SK-N-SH (cell line): ENCODE measurements at places on chromosomes 7 and 10. TPM values are rescaled to one million over a fixed set of nuclear protein-coding genes. Genes with fewer than 3 reads are reported as not detected.

GRCh38 chr10:14953424-14954000 is 384 bp downstream of the DCLRE1C start:
- DNase-seq, result peak; percentile 76

Gene HOXA7
- not detected in 2 replicates for polyA plus RNA-seq

DNA sequence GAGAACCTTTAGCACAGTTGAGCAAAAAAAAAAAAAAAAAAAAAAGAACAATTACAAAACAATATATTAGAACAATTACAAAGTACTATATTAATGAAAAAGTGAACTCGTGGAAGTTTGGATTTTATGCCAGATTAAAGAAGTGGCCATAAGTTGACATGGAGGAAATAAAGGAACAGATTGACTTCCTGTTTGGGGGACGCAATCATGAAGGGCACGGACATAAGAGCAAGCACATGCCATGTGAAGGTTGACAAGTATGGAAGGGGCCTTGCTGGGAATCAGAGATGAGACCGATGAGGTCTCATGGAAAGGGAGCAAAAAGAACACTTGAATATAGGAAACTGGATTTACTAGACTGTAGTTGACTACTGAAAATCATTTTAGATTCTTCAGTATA is 61.7 kb downstream of the ICA1 start:
- DNase-seq, result no peak

- DNase-seq, result peak; percentile 95
Observed at GRCh38 chr10:49679480-49679893, at the start of gene C10orf53. Gene C10orf53 (plus strand): TSS chr10:49679651. CDS start chr10:49679698, 47 bp downstream.

DNA sequence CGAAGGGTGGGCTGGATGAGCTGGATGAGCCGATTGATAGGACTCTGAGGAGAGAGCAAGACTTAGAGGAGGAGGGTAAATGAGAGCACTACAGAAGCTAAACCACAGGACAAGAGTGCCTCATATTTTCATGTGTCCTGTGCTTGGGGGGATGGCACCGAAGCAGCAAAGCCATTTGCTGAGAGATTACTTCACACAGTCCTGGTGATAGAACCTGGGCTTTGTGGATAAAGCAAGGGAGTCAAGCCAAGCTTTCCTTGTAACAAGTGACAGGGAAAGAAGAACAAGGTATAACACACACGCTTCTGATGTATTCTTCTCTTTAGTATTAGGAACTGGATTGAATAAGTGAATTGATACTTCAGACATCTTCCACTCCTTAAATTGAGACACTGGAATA is 253.7 kb downstream of the ANKRD7 start:
- DNase-seq, result no peak

GRCh38 chr7:77698042-77698625 is 1.9 kb downstream of the RSBN1L start:
- no peak for DNase-seq

DNA sequence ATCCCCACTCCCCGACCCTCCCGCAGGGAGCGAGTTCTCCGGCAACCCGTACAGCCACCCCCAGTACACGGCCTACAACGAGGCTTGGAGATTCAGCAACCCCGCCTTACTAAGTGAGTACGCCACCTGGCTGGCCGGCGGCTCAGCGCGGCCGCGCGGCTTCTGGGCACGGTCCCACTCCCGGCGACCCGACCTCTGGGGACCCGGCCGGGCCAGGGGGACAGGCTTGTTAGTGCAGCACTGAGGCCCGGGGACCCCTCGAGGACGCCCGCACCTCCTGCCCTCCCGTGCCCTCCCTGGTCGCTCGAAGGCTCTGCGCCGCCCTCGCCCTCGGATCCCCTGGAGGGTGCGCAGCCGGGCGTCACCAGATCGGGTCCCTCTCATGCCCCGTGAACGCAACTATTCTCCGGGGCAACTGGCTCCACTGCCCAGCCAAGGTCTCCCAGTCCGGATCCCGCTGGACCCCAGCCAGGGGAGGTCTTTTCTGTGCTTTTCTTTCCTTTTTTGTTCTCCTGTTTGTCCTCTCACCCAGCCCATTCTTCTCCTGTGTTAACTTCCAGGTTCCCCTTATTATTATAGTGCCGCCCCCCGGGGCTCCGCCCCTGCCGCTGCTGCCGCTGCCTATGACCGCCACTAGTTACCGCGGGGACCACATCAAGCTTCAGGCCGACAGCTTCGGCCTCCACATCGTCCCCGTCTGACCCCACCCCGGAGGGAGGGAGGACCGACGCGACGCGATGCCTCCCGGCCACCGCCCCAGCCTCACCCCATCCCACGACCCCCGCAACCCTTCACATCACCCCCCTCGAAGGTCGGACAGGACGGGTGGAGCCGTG is 81.8 kb downstream of the PAX2 start:
- peak; percentile 80 for DNase-seq

Gene TMEM213
- not detected in 2 replicates for polyA plus RNA-seq

Gene SAP25
- polyA plus RNA-seq, result 1.0 and 1.2 TPM in 2 replicates

Gene SUN3
- polyA plus RNA-seq, result 0.12 TPM in 1 of 2 replicates, not detected in the other

- DNase-seq, result no peak
Observed at GRCh38 chr7:107718456-107719193, 25.3 kb upstream of the CBLL1 start.

DNA sequence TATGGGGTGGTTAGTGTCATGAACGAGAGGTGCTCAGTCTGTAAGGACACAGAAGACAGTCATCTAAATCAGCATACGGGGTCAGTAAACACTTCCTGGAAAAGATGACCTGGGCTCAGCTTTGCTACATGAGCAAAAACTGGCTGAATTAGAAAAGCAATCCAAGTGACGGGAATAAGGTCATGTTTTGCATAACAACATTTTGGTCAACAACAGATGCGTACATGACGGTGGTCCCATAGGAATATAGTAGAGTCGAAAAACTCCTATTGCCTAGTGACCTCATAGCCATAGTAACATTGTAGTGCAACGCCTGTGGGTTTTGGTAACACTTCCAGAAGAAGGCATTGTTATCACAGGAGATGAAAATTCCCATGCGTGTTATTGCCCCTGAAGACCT is 92.9 kb downstream of the CTNNA3 start:
- no peak for DNase-seq

GRCh38 chr7:125430013-125430412 is 500.4 kb upstream of the POT1 start:
- no peak for DNase-seq

GRCh38 chr10:126646110-126646509 is 24.4 kb downstream of the C10orf90 start:
- DNase-seq, result no peak

- no peak for DNase-seq
Observed at GRCh38 chr7:70669854-70670253, 462.1 kb upstream of the GALNT17 start.

GRCh38 chr10:113846036-113846435 is 7.8 kb downstream of the DCLRE1A start:
- no peak for DNase-seq

DNA sequence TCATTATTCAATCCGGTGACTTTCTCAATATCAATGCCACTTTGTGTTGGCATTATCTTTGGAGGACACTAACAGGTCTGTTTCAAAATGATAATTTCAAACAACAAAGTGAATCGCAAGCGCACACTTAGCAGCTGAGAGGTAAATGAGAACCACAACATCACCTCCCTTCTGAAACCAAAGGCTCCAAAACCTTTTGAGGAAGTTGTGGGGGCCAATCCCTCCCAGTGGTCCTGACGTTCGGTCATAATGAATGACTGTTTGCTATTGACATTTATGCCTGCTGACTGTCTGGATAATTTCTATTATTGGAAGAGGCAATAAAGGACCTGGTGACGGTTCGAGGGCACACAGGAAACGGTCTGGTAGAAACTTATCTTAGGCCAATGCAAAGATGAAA is 1.8 kb downstream of the ADARB2 start:
- DNase-seq, result no peak

- no peak for DNase-seq
Observed at GRCh38 chr7:20438694-20439376, 108.1 kb downstream of the ITGB8 start.

Gene SLC25A40
- 5.5 and 8.5 TPM in 2 replicates for polyA plus RNA-seq

GRCh38 chr7:128100225-128100948 is 69.2 kb upstream of the LRRC4 start:
- DNase-seq, result no peak

GRCh38 chr7:94907811-94908322 is 473 bp downstream of the PPP1R9A start:
- peak; percentile 82 for DNase-seq

- no peak for DNase-seq
Observed at GRCh38 chr10:23558361-23558799, 119.5 kb downstream of the OTUD1 start.

Gene CNNM1
- polyA plus RNA-seq, result 0.12 and 0.16 TPM in 2 replicates

Gene WDR11
- polyA plus RNA-seq, result 35.1 and 54.2 TPM in 2 replicates

DNA sequence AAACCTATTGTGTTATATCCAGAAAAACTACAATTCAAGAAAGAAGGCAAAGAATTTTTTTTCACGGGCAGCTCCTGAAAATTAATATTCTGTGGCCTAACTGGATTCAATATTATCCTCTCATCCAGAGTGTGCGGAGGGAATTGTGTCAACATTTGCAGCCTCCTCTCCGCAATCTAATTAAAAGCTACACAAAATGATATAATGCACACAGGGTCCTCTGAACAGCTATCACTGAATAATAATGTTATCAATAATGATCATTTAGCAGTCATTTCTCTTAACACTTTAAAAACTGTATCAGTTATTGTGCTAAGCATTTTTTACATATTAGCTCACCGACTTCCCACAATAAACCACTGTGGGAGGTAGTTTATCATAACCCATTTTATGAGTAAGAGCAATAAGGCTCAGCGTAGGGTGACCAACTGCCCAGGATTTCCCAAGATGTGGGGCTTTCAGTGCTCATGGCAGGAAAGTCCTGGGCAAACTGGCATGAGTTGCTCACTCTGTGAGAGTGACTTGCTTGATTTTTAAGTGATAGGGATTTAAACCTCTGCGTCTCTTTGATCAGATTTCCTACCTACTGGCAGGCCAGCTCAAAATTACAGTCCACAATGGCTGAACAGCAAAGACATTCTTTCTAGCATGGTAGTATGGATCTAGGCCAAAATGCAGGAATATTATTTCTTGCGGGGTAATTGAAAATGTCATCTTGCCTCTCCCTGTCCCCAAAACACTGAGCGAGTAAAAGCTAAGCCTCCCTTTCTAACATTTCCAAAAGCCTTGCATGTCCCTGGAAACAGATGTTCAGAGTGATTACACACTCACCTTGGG is 65.7 kb downstream of the AOAH start:
- no peak for DNase-seq

DNA sequence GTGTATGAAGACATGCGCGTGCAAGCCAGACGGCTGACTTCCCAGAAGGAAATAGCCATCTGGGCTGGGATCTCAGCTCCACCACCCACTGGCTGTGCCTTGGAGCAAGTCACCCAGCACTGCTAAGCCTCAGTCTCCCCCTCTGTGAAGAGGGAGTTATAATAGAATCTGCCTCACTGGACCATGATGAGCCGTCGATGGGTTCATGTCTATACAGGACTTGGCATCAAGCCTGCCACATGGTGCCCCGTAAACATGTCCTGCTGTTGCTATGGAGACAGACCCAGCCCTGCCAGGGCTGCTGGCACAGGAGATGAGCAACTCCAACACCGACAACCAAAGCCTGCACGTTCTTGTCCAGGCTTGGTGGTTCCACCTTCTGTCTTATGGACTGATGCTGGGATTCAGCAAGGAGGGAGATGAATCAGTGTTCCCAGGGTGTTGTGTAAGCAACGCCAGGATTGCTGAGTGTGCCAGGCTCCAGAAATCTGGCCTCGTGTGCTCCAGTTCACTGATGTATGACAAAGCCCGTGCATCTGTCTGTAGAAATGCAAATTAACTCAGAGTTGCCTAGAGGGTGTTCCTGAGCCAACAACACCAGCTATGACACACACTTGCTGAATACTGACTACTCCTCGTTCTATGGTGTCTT is 5.6 kb downstream of the GPR15LG start:
- peak; percentile 74 for DNase-seq

Gene C10orf67
- polyA plus RNA-seq, result 0.97 and 1.1 TPM in 2 replicates

- DNase-seq, result no peak
Observed at GRCh38 chr10:102324061-102324460, 71.4 kb upstream of the NFKB2 start.

- DNase-seq, result peak; percentile 86
Observed at GRCh38 chr7:20329389-20330238, 1.1 kb upstream of the ITGB8 start.

DNA sequence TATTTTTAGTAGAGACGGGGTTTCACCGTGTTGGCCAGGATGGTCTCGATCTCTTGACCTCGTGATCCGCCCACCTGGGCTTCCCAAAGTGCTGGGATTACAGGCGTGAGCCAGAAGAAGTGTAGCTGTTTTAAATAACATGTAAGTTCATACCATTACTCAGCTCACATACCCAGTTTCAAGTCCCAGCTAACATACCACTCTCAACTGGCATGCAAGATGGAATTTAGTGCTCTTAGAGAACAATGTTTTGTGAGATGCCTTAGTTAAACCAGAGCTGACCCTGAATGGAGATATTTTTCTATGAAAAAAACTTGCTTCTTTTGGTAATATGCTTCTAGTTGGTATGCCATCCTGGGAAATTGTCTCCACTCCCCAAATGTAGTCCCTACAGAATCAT is 37.3 kb downstream of the HBP1 start:
- DNase-seq, result no peak

GRCh38 chr7:155665079-155665956 is 20.9 kb downstream of the RBM33 start:
- no peak for DNase-seq

- no peak for DNase-seq
Observed at GRCh38 chr10:132685101-132685891, 100.7 kb downstream of the NKX6-2 start.
